ENCODE measurements at places on chromosomes 2 and 18.
A peak's percentile ranks its signal among the peaks of the same experiment; 100 is the strongest.

GRCh38 chr2:240645346-240645745 lies 20.1 kb downstream of the GPR35 start:
- DNase-seq, result no peak

- DNase-seq, result no peak
These were observed 142.7 kb upstream of the GCFC2 start for GRCh38 chr2:75853436-75853835.

DNA sequence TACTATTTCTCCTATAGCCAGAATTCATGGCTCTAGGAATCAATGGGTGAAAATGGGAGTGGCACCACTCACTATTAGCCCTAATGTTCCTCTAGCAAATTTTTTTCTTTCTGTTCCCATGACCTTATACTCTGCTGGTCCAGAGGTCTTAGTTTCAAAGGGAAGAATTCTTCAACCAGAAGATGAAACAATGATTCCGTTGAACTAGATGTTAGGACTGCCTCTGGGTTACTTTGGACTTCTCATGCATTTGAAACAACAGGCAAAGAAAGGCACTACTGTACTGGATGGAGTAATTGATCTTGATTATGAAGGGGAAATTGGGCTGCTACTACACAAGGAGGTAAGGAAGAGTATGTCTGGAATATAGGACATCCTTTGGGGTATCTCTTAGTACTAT lies 18.6 kb upstream of the ADCYAP1 start:
- DNase-seq, result no peak

DNA sequence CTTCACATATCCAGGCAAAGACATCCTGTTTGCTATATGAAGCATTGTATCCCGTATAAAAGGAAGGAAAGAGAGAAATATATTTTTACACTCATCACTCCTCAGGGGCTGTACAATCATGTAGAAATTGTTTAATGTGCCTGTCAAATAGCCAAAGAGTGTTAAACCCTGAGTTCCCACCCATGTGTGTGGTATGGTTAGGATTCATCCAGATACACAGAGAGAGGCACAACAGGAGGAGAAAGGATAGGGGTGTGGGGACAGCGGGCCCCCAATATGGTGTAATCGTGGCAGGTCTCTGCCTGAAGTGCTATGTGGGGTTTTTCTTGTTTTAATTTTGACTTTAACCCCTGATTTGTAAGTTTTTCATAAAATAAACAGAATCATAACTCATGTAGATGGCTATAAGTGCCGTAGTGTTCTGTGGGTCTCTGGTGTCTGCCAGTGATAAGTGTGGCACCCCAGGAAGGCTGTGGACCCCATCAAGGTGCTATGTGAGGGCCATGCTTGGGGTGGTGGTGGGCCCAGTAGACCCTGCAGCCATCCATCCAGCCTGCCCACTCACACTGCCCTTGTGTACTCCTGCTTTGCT lies 10.2 kb upstream of the IL18R1 start:
- DNase-seq, result no peak

DNA sequence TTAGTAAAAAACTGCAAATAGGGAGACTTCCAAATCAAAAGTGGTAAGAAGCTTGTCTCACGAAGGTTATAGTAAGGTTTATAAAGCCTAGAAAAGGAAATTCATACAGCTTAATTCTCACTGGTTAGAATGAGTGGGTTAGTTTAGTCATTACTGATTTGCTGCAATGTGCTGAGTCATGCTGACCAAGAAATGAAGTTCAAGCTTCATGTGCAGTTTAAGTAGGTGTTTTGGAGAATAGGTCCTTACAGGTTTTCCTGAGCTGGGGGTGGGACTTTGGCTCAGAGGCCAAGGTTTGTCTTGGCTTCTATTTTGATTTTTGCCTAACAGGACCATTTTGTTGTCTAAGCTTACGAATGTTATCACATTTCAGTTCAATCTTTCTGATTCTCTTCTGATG lies 15.1 kb downstream of the CLIP4 start:
- DNase-seq, result peak; percentile 82

GRCh38 chr2:168336786-168337388 lies 89.5 kb upstream of the STK39 start:
- no peak for DNase-seq

GRCh38 chr2:10294077-10294476 lies 8.6 kb upstream of the HPCAL1 start:
- no peak for DNase-seq

DNA sequence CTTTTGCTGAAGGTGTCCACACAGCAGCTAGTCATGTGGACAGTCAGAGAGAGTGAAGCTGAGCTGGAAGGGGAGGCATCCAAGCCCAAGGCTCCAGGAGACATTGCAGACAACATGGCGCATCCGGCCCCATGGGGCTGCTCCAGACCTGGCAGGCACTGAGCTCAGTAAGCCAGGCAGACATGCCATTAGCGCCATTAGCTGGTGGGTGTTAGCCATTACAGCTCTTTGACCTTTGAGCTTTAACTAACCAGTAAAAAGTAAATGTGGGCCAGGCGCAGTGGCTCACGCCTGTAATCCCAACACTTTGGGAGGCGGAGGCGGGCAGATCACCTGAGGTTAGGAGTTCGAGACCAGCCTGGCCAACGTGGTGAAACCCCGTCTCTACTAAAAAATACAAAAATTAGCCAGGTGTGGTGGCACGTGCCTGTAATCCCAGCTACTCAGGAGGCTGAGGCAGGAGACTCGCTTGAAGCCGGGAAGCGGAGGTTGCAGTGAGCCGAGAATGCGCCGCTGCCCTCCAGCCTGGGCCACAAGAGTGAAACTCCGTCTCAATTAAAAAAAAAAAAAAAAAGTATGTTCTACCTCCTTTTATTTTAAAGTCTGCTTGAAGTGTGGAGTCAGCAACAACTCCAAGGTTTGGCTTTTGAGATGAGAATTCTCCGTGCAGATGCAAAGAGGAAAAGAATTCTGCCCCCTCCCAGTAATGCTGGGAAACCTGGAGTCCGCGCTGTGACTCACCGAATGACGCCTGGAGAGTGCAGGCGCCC lies 69.4 kb downstream of the TWSG1 start:
- no peak for DNase-seq

DNA sequence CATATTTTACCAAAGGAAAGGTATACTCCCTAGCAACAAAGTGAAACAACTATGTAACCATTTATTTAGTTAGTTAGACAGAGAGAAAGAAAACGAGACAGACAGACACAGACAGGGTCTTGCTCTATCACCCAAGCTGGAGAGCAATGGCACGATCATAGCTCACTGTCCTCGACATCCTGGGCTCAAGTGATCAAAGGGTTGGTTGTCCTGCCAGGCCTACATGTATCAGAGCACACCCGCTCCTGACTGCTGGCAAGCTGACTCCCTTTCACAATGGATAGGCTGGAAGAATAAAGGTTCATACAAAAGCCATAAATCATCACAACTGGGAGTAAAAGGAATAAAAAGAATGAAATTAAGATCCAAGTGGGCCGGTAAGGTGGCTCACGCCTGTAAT lies 53.5 kb downstream of the ATL2 start:
- DNase-seq, result no peak

GRCh38 chr18:48813321-48813720 lies 137.4 kb downstream of the SMAD7 start:
- DNase-seq, result no peak

DNA sequence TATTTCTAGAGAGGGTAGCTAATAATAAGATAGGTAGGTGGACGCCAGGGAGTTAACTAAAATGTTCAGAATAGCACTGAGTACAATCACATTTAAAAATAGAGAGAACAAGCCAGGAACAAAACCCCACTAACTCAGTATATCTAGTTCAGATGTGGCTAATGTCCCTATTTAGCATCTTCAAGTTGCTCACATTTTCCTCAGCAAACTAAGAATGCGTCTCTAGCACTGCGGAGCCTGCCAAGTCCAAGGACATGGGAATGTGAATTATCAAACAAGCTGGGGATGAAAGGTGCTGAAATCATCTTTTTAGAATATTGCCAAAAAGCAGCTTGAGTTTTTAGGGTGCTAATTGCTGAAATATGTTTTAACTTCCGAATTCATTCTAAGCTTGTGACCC lies 398.5 kb upstream of the FIGN start:
- DNase-seq, result no peak

DNA sequence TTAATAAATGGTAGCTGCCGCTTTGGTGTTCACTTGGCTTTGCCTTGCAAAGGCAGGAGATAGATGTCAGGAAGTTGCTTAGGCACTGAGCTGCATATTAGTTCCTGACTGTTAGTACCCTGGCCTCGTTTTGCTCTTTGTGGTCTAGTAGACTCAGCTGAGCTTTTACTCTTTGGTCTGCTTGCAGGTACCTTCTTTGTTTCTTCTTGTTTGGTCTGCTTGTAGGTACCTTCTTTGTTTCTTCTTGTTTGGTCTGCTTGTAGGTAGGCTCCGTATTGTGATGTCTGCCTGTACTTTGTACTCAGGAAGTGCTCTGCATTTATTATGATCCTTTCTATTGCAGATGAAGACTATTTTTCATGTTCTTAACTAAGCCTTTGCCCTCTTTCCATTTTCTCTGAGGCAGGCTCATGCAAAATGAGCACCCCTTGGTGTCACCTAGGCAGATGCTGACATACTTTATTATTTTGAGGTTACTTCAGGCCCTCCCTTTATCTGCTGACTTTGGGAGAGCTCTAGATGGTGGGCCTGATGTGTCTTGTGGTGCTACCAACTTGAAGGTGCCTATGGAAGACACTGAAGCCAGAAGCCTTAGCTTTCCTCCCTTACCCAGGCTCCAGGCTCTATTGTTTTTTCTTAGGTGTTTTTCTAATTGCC lies 6.0 kb downstream of the RPIA start:
- no peak for DNase-seq

DNA sequence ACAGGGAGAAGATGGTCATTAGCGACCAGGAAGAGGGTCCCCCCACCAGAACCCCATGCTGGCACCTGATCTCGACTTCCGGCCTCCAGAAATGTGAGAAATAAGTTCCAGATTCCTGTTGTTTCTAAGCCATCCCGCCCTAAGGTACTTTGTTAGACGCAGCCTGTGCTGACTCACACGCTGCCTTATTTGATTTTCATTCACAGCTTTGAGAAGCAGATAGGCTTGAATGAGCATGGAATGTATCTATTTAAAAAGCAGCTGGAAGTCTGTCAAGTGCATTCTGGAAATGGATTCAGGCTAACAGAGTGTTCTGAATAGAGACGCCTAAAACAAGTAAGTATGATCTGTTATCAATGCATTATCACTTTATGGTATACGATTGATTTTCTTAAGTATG lies 8.3 kb upstream of the IL1R2 start:
- DNase-seq, result peak; percentile 11

DNA sequence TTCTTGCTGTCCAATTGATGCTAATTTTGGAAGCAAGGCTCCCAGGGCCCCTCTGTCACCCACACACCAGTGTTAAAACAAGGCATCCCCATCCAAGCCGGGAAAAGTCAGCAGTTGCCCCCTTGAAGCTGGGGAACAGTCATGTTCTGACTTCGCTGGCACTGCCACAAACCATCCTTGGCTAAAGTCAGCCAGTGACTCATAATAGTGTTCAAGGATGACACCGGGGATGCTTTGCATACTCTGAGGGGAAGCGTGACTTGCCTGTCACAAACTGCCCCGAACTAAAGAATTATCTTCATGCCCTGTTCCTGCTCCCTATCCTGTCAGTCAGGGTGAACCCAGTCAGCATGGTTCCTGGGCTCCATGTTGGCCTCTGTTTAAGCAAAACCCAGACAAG lies 37.0 kb downstream of the TGFA start:
- peak; percentile 22 for DNase-seq

GRCh38 chr2:60407398-60407797 lies 146.1 kb downstream of the BCL11A start:
- DNase-seq, result no peak

DNA sequence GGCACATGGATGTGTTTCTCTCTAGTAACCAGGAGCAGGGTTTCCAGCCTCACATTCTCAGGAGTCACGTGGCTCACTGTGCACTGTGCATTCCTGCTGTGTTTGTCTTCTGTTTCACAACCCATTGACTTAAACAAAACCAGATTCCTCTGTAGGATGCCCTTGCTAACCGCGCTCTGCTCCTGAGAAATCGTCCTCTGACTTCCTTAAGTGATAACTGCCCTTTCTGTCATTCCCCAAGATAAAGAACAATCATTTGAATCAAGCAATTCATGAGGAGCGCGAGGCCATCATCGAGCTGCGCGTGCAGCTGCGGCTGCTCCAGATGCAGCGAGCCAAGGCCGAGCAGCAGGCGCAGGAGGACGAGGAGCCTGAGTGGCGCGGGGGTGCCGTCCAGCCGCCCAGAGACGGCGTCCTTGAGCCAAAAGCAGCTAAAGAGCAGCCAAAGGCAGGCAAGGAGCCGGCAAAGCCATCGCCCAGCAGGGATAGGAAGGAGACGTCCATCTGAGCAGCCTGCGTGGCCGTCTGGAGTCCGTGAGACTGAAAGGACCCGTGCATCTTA lies 60.2 kb downstream of the RALBP1 start:
- DNase-seq, result peak; percentile 84

DNA sequence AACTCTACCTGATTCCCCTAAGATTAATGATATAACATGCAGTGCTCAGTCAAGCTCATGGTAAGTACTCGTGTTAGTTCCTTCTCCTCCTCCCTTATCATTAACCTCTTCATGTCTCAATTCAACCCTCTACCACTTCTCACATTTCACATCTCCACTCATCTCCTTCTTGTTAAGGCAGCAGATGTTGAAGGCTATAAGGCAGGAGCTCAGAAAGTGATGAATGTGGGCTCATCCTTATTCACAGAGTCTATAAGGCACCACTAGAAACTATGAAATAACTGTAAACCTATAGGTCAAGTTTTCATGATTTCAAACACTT lies 56.0 kb downstream of the CLHC1 start:
- DNase-seq, result no peak

DNA sequence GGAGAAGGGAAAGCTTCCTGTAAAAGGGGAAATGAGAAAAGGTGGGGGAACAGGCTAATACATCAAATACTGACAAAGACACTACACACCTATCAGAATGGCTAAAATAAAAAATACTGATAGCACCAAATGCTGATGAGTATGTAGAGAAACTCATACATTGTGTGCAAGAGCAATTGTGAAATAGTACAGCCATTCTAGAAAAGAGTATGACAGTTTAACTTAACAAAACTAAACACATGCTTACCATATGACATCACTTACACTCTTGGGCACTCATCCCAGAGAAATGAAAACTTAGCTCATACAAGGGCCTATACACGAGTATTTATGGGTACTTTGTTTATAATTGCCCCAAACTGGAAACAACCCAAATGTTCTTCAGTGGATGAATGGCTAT lies 53.4 kb downstream of the ZNF638 start:
- DNase-seq, result peak; percentile 29
